ENCODE measurements at places on chromosomes 12 and 14.

DNA sequence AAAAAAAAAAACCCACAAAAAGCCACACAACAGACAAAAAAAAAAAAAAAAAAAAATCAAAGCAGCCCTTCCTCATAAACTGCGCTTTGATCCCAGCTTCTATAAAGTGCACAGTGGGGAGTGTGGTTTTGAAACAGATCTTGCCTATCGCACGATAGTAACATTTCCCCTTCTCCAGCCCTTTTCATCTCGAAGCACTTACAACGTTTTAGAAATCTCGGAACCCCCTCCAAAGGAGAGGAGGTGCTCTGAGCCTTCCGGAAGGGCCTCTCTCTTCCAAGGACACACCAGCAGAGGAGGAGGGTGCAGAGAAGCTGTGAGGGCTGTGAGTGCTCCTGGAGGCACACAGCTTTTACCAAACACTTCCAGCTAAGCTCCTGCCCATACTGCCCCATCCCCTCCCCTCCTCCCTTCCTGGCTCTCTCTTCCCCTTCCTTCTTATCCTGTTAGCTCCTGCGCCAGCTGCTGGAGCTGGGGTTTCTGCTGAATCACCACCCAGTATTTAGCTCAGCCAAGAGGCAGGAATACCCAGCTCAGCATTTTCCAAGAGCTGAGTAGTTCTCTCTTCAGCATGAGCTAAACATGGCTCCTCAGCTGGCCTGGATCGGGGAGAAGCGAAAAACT lies 28.4 kb downstream of the SLC7A8 start:
- DNase-seq, result no peak

GRCh38 chr12:76250256-76250655 lies 98.0 kb downstream of the BBS10 start:
- DNase-seq, result no peak

- DNase-seq, result no peak
These were observed 742.8 kb upstream of the TBX3 start for GRCh38 chr12:115426732-115427131.

DNA sequence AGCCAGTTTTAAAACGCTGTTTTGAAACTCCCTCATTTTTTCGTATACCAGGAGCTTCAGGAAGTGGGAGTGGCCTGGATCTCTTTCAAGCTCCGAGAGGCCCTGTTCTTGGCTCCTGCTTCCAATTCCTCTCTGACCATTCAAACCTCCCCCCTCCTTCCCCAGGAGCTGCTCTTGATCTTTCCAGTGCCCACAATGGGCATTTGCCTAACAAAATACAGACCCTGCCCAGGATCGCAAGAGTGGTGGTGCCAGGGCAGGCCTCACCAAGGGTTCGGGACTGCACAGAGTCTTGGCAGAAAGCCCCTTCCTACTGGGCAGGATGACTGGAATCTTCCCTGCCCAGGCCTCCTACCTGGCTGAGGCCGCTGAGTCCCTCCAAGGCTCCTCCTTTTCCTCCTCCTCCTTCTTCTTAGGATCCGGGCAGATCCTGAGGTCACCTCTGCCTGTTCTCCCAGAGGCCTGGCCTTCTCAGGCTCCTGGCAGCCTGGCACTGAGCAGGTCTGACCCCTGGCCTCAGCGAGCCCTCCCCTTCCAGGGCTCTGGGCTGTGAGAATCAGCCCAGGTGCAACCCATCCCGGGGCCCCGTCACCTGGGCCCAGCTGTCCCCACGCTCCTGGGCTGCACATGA lies 46.9 kb upstream of the NOS1 start:
- no peak for DNase-seq

DNA sequence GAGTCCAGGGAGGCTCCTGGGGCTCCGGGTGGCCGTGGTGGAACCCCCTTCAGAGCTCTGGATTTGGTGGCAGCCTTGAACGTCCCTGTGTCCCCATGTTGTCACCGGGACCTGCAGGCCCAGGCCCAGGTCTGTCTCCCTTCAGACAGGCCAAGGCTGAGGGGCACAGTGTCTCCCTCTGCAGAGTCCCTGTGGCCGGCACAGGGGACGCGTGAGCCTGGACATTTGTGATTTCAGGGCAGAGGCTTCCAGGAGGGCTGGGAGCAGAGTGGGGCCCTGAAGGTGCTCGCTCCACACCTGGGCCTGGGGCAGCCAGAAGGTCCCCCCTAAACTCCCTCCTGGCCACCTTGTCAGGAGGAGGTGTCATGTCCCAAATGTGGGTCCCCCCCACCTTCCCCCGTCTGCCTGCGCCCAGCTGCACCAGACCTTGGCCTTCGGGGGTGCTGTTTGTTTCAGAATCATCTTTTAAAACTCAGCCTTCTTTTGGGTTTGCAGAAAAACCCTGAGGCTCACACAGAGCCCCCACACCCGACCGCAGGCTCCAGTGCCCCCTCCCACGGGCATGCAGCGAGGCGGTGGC lies 47.6 kb downstream of the KIF26A start:
- no peak for DNase-seq

DNA sequence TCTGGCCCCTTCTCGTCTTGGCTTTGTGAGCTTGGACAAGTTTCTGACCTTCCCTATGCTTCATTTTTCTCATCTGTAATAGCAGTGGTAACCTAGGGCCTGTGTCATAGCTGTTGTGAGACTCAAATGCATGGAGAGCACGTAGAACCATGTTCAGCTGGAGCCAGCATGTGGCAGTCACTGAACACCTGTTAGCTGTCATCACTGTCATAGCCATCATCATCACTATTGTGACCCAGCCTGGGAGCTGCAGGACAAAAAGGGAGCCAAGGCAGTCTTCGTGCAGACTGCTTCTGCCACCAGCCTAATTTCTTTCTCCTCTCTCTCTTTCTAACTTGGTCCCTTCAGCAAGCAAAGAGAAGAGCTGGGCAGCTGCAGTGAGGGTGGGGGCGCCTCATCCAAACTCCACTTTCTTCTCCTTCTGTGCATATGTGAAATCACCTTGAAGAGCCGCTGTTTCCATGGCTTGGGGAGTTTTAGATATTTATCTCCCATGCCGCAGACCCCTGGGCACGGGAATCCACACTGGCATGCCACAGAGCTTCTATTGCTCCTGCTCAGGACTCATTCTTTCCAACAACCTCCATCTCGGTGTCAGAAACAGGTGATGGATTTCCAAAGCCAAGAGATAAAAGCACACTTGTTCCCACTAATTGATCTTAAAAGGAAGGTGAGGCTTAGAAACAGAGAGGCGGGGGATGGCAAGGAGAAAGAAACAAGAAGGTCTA lies 87.0 kb downstream of the SRRM4 start:
- DNase-seq, result no peak

DNA sequence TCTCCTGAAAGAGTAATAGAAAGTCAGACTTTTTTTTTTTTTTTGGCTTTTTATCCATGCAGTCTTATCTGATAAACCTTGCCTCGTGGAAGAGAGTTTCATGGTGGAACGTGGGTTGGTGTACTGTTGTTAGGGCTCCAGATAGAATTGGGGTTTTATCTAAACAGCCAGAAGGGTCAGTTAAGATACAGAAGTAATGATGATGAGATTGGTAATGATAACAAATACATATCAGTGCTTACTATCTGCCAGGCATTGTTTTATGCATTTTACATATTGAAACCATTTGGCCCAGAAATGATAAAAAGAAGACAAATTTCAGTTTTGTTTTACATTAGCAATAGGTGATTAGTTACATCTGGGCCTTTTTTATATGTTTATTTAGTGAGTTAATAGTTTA lies 372.8 kb upstream of the PRICKLE1 start:
- DNase-seq, result no peak

DNA sequence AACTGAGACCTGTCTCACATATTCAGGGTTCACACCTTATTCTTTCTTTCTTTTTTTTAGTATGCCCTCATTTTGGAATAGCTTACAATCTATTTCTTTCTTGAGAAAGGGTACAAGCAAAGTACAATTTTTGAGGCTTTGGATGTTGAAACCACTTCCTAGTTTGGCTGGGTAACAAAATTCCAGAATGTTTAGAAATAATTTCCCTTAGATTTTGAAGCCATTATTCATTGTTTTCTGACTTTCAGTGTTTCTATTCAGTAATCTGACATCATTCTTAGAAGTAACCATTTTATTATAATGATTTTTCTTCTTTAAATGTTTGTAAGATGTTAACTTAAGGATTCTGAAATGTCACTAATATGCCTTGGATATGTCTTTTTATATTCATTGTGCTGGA lies 28.2 kb downstream of the ST8SIA1 start:
- DNase-seq, result no peak

- DNase-seq, result no peak
These were observed 37.3 kb downstream of the TCHP start for GRCh38 chr12:109937371-109937770.

GRCh38 chr14:95452893-95453712 lies 63.3 kb downstream of the SYNE3 start:
- no peak for DNase-seq

GRCh38 chr12:103801709-103802585 lies 39.1 kb downstream of the NT5DC3 start:
- DNase-seq, result no peak

GRCh38 chr12:43113135-43113534 lies 438.9 kb downstream of the ADAMTS20 start:
- DNase-seq, result no peak

DNA sequence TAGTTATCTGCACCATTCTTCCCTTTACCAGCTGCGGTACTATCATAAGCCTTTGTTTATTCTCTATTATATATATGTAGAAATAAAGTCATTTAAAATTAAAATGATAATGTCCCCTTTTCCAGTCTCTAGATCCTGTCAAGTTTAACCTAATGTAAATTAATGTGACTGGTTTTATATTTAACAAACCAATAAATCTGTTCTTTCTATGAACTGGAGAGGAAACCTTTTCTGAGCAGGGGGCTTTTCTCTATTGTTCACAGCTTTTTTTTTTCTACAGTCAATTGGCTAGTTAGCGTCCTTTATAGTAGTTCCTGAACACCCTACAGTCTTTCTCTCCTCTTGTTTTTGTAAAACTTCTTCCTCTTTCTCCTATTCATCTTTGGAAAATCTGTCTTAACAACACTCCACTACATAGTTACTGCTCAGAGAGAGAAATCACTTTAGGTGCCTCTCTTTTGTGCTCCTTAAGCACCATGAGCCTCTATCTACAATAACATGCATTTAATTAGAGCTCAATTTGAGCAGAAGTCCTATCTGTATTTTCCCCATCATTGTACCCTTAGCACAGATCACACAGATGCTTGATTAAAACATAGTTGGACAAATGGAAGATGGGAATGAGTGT lies 332.6 kb upstream of the SYT1 start:
- no peak for DNase-seq

- no peak for DNase-seq
These were observed 160.8 kb downstream of the FOXN3 start for GRCh38 chr14:89256283-89256682.

- DNase-seq, result no peak
These were observed 60.7 kb upstream of the PYGL start for GRCh38 chr14:51004801-51005526.

- DNase-seq, result no peak
These were observed 27.4 kb upstream of the CFL2 start for GRCh38 chr14:34741840-34742239.

GRCh38 chr12:54363618-54364017 lies 668 bp downstream of the GPR84 start:
- DNase-seq, result no peak

DNA sequence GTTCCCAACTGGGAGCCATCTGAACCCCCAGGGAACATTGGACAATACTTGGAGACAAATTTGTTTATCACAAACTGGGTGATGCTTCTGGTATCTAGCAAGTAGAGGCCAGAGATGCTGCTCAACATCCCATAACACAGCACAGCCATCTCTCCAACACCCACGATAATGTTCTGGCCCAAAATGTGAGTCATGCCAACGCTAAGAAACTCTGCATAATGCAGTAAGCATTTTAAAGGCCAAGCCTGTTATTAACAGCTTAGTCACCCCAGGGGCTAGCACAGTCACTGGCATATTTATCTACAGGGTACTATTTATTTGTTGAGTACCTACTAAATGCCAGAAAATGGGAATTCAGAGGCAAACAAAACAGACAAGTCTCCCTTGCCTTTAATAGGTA lies 873.1 kb upstream of the TMEM132C start:
- no peak for DNase-seq

DNA sequence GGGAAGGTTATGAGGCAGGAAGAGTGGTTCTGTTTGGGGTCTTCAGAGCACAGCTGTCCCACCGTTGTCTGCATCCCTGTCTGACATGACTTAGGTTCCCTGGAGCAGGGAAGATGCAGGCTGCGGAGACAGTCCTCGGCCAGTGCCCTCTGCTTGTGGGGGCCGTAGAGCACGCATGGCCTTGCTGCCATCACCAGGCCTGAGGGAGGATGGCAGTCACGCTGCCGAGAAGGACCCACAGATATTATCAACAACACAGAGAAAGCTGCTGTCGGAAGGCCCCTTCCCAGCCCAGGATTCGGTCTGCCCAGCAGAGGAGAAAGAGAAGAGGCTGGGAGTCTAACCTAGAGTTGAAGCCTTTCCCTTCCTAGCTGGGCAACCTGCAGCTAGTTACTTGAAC lies 35.0 kb downstream of the ERH start:
- DNase-seq, result no peak

DNA sequence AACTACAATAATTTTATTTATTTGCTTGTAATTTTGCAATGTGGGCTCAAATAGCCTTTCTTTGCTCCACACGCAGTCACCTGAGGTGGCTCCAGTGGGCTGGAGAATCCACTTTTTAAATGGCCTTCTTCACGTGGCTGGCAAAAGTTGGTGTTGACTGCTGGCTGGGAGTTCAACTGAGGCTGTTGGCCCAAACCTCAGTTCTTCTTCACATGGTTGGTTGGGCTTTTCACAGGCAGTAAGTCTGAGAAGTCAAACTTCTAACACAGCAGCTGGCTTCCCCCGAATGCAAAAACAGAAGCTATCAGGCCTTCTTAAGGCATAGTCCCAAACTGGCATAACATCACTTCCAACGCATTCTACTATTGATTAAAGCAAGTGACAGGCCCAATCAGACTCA lies 2.1 kb upstream of the OXA1L start:
- DNase-seq, result no peak

GRCh38 chr12:26429070-26429691 lies 233.8 kb downstream of the SSPN start:
- no peak for DNase-seq

GRCh38 chr14:76782115-76782884 lies 21.0 kb downstream of the VASH1 start:
- DNase-seq, result no peak

GRCh38 chr12:124259154-124260066 lies 35.5 kb upstream of the RFLNA start:
- no peak for DNase-seq

GRCh38 chr12:109740694-109741245 lies 27.1 kb downstream of the FAM222A start:
- DNase-seq, result no peak
